SJSA1 (cell line): ENCODE measurements at places on chromosomes 12 and 14. TPM values are rescaled to one million over a fixed set of nuclear protein-coding genes. Genes with fewer than 3 reads are reported as not detected.

Gene NEUROD4
- not detected in 2 replicates for total RNA-seq

Gene PLEKHD1
- 0.03 TPM in 1 of 2 replicates, not detected in the other for total RNA-seq

Gene KRT82
- total RNA-seq = not detected in 2 replicates

Gene GYS2
- total RNA-seq = not detected in 2 replicates

Gene NOS1
- total RNA-seq = not detected in 2 replicates

Gene TSPAN9
- total RNA-seq = 21.5 and 23.0 TPM in 2 replicates

Gene TAS2R19
- 0.34 and 1.9 TPM in 2 replicates for total RNA-seq

Gene CYP46A1
- total RNA-seq = 0.21 and 0.22 TPM in 2 replicates

Gene RFX4
- not detected in 2 replicates for total RNA-seq

Gene AHSA1
- total RNA-seq = 145 and 177 TPM in 2 replicates

Gene GLT1D1
- total RNA-seq = not detected in 2 replicates

Gene TMPRSS12
- not detected in 2 replicates for total RNA-seq

Gene LGR5
- not detected in 2 replicates for total RNA-seq

Gene TAMALIN
- total RNA-seq = 6.8 and 13.1 TPM in 2 replicates

Gene PTPN21
- total RNA-seq = 8.5 and 16.1 TPM in 2 replicates

Gene KRT85
- total RNA-seq = not detected in 2 replicates

Gene REM2
- 0.05 TPM in 1 of 2 replicates, not detected in the other for total RNA-seq

Gene MRPL52
- 58.2 and 108 TPM in 2 replicates for total RNA-seq

Gene SERPINA9
- not detected in 2 replicates for total RNA-seq

Gene RAN
- total RNA-seq = 606 and 623 TPM in 2 replicates

Gene FGF6
- not detected in 2 replicates for total RNA-seq

Gene PLEK2
- 15.9 and 20.0 TPM in 2 replicates for total RNA-seq

Gene ZDHHC22
- 0.03 TPM in 1 of 2 replicates, not detected in the other for total RNA-seq

Gene ARID4A
- 7.6 and 9.3 TPM in 2 replicates for total RNA-seq

Gene CDCA3
- 143 and 156 TPM in 2 replicates for total RNA-seq

Gene KLRC2
- total RNA-seq = not detected in 2 replicates

Gene JAG2
- total RNA-seq = 125 and 160 TPM in 2 replicates

Gene POTEG
- total RNA-seq = not detected in 2 replicates

Gene IQSEC3
- total RNA-seq = not detected in 2 replicates

Gene TAS2R42
- not detected in 2 replicates for total RNA-seq

Gene MAP3K12
- total RNA-seq = 6.7 and 8.6 TPM in 2 replicates
